Hematopoietic multipotent progenitor cell treated with erythropoietin and hydrocortisone succinate and interleukin-3 and kit ligand, for 4 days (in vitro differentiated cells): ENCODE measurements at places on chromosomes 2 and 18.

DNA sequence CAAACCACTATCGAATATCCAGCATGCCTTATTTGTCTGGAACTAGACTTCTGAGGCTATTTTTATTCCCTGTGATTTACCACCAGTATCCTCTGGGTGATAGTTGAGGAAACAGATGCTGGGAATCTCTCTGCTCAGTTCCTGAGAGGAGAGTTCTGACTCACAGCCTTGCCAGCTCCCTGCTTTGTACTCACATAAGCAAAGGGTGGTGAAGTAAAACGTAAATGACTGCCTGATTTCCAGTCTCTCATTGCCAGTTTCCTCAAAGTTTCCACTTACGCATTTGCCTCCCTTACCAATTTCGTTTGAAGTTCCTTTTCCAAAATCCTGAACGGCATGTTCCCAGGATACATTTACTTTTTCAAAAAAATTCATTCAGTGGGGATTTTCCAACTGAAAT is 69.2 kb upstream of the HNRNPA3 start:
- no peak for DNase-seq

GRCh38 chr2:74745766-74746165 is 88.2 kb upstream of the HK2 start:
- DNase-seq = no peak

GRCh38 chr2:38037757-38038621 is 38.0 kb downstream of the CYP1B1 start:
- DNase-seq = peak; percentile 50

DNA sequence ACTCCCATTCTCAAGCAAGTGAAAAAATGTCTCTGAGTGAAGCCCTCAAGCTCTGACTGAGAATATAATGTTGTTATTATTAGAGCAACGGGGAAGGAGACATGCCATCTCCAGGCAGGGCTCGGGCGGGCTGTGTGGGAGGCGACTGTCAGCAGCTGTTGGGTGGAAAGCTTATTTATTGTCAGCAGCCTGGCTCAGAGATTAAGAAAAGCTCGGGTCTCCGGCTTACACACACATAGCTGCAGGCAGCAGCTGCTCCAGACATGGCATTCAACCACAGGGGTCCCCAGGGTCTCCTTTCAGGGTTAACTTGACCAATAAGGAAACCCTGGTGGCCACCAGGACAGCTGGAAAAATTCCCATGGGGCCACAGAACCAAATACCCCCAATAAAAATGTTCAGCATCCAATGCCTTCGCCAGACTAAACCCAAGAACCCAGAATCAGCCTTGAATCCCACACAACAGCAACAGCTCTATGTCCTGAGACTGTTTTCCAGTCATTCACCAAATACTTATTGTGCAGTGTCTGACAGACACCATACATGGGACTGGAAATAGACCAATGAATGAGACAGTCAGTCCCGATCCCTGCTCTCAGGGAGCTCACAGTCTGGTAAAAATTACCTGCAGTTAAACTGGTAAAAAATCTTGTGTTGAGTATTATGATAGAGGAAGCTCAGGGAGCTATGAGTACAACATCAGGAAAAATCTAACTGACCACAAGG is 70.5 kb upstream of the RTN4 start:
- peak; percentile 86 for DNase-seq

DNA sequence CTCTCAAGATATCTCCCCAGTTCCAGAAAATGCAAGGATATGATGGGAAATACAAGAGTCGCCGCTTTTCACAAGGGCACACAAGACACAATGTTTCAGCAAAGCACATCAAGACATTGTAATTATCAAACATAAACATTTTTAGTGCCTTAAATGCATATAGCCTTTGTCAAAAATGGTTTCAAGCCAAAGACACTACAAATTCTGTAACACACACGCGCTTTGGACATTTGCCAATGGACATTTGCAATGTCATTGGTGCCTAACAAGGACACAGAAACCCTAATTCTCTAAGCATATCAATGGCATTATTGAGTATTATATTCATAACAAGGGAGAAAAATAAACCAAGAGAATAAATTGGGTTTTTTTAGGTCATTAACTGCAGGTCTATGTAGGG is 16.1 kb downstream of the ADD2 start:
- DNase-seq = peak; percentile 32

DNA sequence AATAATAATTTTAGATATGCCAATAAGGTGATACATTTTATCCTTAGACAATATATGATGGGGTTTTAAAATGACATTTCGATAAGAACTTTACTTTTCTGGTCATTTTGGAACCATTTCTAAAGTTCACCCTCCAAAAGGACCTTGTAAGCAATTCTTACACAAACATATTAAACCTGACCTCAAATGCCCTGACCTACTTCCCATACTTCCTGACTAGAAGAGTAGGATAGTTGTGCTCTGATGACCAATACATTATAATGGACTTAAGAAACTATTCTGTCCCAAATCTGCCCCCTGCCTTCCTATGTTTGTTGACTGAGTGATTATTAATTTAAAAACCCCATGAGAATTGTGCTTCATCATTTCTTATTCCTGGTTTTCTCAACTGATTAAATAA is 24.6 kb downstream of the GCA start:
- no peak for DNase-seq

DNA sequence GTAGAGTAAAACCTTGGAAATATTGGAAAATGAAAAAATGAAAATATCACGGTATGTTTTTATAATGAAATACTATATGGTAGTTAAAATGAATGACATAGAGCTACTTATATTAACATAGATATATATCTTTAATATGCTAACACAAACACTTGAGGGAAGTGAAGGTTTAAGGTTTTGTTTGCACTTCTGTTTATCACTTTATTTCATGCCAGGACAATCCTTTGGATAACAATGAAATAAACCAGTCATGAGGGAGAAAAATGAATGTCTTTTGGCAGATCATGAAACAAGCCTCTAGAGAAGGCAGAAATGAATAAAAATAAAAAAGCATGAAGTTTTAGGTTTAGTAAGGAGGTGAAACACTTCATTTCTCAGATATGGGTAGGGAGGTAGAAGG is 89.9 kb downstream of the BAZ2B start:
- DNase-seq = no peak

- no peak for DNase-seq
Measured at GRCh38 chr18:7023581-7023980, 94.0 kb downstream of the LAMA1 start.

GRCh38 chr2:121211689-121212151 is 73.3 kb downstream of the TFCP2L1 start:
- no peak for DNase-seq

GRCh38 chr2:45237128-45237527 is 227.9 kb upstream of the SIX2 start:
- peak; percentile 27 for DNase-seq

DNA sequence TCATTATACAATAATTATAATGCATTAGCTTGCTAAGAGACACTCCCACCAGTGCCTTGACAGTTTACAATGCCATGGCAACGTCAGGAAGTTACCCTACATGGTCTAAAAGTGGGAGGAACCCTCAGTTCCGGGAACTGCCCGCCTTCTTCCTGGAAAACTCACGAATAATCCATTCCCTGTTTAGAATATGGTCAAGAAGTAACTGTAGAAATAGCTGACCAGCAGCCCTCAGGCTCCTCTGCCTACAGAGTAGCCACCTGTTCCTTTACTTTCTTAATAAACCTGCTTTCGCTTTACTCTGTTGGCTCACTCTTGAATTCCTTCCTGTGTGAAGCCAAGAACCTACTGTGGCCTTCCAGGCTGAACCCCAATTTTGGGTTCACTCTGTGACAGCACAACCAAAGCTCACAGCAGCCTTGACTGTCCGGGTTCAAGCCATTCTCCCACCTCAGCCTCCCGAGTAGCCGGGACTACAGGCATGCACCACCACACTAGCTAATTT is 20.0 kb upstream of the PTPN2 start:
- DNase-seq = peak; percentile 87

DNA sequence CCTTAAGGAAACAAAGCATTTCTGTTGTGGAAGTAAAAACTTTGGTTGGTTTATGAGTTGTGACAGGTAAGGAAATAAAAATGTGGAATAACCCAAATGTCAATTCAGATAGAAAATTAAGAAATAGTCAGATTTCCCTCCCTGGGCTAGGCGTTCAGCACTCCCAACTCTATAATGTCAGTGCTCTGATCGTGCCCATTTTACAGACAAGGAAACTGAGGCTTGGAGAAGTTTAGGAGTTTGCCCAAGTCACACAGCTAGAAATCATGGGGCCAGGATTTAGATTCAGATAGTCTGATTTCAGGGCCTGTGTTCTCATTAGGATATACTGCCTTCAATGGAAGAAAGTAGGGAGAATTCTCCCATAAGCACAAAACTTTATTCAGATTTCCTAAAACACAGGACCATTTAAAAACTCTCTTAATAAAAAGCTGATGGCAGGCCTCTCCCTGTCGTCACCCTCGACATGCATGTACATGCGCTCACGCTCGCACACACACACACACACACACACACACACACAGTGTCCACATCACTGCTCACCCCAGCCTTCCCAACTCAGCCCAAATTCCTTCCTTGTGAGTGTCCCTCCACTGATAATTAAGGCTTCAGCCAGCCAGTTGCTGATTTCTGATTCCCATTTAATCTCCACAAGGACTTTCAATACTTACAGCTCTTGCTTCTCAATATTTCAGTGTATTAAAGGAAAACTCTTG is 49.1 kb upstream of the SLC14A2 start:
- DNase-seq = no peak

DNA sequence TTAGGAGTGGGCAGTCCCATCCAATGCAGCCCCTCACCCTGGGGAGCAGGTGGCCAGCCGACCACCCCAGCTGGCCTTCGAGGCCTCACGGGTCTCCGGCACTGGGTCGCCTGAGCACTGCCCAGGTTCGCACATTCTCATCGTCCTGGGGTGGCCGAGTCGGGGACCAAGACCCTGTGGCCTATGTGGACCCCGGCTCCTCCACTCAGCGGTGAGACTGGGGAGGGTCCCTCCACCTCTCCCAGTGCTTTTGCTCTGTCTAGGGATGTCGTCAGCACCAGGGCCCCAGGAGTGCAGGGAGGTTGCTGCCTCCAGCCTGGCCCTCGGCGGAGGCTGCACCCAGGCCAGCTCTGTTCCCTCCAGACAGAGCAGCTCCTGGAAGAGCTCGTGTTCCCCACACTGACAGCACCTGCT is 89.6 kb downstream of the TPO start:
- DNase-seq = no peak

- no peak for DNase-seq
Measured at GRCh38 chr2:37619959-37620300, 51.5 kb downstream of the CDC42EP3 start.

- DNase-seq = peak; percentile 88
Measured at GRCh38 chr2:98560256-98560771, 48.0 kb downstream of the COA5 start.

DNA sequence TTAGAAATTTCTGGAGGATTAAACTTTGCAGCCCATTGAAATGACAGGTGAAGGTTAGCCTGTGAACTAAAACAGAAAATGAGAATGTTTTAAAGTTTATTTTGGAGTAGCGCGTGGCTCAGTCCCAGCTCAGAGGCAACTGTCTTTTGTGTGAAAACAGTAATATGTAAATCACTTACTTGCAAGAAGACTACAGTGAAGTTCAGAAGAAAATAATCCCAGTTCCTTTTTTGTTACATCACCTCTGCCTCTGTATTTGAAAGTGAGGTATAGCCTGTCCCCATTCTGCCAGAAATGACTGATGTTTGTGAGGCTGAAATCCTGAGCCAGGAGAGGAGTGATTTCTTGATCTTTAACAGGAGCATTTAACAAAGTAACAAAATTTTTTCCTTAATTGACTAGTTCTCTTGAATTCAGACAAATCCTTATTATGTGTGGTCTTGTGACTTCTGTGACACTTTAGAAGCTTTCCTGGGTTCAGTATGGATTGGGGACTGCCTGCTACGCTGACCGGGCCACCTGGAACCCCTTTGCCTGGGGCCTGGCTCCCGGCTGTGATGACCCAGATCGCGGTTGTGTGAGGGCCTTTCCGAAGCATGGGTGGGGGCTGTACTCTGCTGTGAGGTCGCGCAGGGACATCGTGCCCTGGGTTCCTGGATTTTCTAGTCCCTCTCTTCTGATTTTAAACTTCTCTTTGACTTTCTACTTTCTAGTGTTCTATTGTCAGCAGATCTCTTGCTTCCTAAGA is 24.3 kb downstream of the TRAPPC12 start:
- DNase-seq = no peak

GRCh38 chr2:223526106-223526505 is 76.1 kb downstream of the SCG2 start:
- DNase-seq = no peak

DNA sequence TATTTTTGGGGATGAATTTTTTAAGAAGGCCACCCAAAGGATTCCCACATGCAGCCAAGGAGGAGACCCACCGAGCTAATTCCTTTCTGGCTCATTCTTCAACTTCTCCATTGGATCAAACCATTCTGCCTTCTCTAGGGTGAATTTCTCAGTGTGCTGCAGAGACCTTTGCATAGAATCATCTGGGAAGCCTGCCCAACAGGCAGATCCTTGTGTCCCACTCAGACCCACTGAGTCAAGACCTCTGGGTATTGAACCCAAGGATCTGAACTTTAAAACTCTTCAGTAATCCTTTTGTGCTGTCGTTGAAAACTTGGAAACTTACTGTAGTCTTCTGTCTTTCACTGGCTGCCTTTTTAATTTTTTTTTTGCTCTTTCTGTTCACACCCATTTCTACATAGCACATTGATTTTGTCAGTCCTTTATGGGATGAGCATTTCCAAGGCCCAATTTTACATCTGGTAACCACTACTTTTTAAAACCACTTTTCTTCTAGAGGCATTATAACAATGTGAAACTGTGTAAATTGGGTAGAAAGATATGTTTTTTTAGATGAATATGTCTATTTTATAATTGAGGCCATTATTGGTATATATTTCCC is 120.2 kb downstream of the TSN start:
- no peak for DNase-seq

- no peak for DNase-seq
Measured at GRCh38 chr18:78805840-78806239, 173.8 kb upstream of the SALL3 start.

DNA sequence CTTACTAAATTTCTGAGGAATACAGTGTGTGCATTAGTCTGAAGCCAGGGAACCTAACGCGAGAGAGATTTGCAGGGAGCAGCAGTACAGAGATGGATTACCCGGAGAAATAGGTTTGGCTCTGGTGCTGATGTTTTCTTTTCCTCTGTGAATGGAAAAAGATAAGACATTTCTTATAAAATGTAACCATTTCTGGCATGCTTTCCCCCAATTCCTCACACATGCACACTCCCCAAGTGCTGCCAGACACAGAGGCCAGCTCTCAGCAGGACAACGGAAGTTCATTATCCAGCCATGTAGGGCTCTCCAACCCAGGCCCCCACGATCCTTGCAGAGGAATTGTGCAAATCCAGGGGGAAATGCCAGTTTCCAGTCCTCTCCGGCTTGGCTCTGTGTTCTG is 224.5 kb upstream of the MGAT5 start:
- no peak for DNase-seq

DNA sequence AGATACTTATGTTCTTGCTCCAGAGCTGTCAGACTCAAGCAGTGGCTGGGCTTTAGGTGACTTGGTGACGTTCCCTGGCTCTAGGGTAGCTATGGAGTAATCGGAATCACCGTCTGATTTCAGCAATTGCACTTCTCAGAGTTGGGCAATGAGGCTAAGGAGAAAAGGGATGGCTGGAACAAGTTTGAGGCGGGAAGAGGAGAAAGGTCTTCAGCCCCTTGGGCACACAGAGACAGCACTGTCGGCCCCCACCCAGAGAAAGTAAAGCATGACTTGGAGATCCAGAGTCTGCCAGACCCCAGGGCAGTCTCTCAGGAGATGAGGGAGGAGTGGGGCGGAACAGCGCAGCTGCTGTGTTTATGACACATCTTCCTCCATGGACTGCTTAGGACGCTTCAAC is 114.5 kb downstream of the KLHL29 start:
- DNase-seq = no peak
